NCI-H1092 treated with DMSO at 0.1 percent for 48 hours (cell line): ENCODE measurements at places on chromosomes 12 and 14.

DNA sequence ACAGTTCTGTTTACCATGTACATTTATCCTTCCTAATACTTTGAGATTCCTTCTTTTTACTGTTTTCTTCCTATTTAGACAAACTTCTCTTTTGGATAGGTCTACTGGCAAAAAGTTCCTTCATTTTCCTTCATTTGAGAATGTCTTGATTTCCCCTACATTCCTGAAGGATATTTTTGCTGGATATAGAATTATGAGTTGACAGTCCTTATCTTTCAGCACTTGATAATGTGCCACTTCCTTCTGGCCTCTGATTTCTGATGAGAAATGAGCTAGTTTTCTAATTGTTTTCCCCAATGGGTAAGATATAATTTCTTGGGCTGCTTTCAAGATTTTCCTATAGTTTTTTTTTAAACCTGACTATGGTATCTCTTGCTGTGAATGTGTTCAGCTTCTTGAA is 75.6 kb downstream of the CEP83 start:
- no peak for DNase-seq

- peak; percentile 61 for DNase-seq
Measured at GRCh38 chr12:26831951-26832821, 808 bp downstream of the ITPR2 start.

- no peak for DNase-seq
Measured at GRCh38 chr12:32466986-32467711, 67.8 kb downstream of the FGD4 start.

- no peak for DNase-seq
Measured at GRCh38 chr12:3746758-3747157, 6.2 kb downstream of the CRACR2A start.

- DNase-seq: no peak
Measured at GRCh38 chr12:4736091-4736490, 15.9 kb downstream of the GALNT8 start.

DNA sequence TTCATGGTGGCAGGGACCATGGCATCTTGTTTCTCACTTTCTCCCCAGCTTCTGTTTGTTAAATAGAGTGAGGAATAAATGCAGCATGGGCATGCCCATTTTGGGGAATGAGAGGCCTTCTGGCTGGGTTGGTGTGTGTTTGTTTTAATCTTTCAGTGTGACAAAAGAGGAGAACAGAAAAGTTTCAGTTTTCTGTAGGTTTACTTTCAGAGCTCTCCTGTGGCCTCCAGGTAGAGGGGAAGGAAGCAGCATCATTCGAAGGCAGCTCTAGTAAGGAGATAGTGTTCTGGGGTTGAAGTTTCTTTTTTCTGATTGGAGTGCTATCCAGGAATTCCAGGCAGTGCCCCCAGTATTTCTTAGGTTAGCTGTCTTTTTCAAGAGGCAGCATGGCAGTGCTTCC is 15.3 kb downstream of the MSRB3 start:
- DNase-seq: no peak

DNA sequence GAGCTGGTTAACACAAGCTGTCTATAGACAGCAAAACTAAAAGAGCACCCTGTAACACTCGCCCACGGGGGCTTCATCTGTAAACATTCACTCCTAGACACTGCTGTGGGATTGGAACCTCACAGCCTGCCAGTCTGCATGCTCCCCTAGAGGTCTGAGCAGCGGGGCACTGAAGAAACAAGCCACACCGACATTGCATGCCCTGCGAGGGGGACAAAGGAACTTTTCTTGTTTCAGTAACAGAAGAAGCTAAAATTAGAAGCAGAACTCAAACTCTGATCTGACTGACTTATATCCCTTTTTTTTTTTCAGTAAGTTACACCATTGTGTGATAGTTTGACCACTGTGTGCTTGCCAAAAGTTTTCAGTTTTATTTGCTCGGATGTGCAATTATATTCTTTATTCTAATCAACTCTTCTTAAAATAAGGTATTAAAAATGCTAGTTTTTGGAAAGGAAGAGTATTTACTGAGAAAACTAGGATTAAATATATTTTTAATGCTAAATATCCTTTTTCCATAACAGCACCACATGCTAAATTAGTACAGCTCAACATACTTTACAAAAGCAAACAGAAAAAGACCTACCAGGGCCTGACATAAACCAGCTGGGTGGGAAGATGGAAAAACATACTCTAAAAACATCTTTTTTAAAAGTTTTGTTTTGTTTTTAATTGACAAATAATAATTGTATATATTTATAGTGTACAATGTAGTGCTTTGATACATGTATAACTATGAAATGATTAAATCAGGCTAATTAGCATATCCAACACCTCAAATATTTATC is 100.2 kb downstream of the EPS8 start:
- DNase-seq: no peak

DNA sequence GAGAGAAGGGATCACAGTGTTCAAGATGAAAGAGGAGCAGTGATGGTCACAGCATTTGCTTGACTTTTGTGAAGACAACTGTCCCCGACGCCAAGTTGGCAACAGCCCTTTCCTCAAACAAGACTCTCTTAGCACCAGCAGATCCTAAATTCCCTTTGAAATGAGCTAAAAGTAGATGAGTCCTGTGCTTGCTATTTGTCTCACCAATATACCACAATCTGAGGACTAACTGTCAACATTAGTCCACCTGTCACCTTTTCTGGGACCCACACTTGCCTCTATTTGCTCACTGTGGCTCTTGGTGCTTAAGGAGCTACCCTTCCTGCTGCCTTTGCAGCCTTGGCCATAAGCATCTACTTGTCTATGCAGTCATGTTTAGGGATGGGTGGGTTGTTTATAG is 47.4 kb upstream of the COL2A1 start:
- DNase-seq: no peak

- DNase-seq: no peak
Measured at GRCh38 chr14:101215266-101215665, 311.7 kb upstream of the RTL1 start.

DNA sequence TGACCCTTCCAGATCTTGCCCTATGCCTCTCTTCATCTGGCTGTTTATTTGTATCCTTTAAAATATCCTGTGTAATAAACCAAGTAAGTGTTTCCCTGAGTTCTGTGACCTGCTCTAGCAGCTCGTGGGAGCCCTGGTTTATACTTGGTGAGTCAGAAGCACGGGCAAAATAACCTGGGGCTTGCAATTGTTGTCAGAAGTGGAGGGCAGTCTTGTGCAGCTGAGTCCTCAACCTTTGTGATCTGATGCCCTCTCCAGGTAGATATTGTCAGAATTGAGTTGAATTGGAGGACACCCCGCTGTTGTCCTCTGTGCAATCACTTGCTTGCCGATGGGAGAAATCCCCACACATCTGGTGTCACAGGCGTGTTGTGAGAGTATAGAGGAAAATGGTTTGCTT is 62.5 kb upstream of the PRICKLE1 start:
- no peak for DNase-seq

DNA sequence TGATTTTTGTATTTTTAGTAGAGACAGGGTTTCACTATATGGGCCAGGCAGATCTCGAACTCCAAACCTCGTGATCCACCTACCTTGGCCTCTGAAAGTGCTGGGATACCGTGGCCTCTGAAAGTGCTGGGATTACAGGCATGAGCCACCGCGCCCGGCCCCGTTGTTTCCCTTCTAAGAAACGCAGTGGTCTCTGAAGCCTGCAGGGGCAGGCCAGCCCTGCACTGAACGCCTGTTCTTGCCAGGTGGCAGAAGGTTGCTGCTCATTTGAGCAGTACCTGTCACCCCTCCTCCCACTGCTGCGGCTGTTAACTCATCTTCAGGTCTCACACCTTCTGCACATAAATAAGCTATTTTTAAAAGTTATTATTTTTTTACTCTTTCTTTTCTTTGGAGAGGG is 24.3 kb downstream of the GPRC5A start:
- DNase-seq: no peak

- peak; percentile 47 for DNase-seq
Measured at GRCh38 chr12:117521867-117522266, 160.4 kb upstream of the NOS1 start.

- peak; percentile 56 for DNase-seq
Measured at GRCh38 chr14:37232907-37233481, 35.3 kb downstream of the MIPOL1 start.

DNA sequence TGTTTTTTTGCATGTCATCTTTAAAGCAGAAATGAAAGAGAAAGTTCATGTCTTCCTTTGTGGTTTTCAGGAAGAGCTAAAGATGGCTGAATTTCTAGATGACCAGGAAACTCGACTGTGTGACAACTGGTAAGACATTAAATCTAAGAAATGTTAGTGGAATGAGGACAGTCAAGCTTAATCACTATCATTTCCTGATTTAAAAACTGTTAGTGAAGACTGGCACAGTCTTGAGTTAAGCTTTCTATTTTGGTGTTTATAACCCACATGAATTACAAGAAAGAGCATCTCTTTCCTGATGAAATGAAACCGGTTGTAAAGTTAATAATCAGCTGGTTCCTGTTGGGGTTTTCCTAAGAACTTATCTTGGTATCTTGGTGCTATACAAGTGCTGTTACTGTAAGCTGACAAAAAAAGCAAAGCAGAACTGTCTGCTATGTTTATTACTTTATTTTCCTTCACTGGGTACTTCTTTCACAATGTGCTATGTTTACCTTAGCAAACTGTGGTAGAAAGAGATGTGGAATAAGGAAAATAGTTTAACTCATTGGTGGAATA is 5.2 kb downstream of the TRAFD1 start:
- no peak for DNase-seq
